Activated T-helper 1 cell treated with anti-CD3 and anti-CD28 coated beads, Interleukin-12 subunit alpha, Interleukin-12 subunit beta, Interleukin-2, Interleukin-4 antibody, amounts not matched to agents 30 ng/mL and 10 ng/mL and 1 ng/mL, durations not matched to agents 14 hours and 24 hours and 36 hours (primary cell): ENCODE measurements at places on chromosomes 6 and 20. TPM values are rescaled to one million over a fixed set of nuclear protein-coding genes. Genes with fewer than 3 reads are reported as not detected.

DNA sequence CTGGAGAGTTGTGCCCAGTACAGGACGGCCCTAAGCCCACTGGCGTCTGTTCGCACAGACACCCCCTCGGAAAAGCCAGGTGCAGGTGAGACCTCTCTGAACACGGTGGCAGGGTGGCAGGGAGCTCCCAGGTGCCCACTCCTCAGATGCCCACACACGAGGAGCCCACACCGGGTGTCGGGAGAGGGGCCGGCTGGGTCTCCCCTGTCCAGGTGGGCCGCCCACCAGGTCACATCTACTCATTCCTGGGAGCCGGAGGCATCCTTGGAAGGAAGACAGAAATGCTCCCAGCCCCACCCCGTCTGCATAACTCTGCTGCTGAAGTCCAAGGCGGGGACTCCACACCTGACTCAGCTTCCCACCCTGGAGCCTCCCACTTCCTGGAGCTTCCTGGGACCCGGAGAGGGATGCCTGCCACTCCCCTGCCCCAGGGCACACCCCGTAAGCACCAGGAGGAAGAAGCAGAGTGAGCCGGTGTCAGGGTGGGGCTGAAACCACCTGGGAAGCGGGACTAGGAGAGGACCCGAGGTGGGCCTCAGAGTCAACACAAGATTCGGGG is 2.5 kb downstream of the SRMS start:
- no peak for DNase-seq
- no peak overlapping the region for H3K4me3 ChIP-seq
- H3K27ac ChIP-seq: no peak overlapping the region
- peaks cover 8% of the 10 kb centered on the region for H3K27me3 ChIP-seq

GRCh38 chr6:75619230-75619899 is 17.7 kb downstream of the SENP6 start:
- peaks cover 27% of the 10 kb centered on the region for H3K36me3 ChIP-seq
- no peaks in the 10 kb centered on the region for H3K27me3 ChIP-seq
- DNase-seq: no peak
- no peak overlapping the region for H3K4me3 ChIP-seq
- no peak overlapping the region for H3K27ac ChIP-seq
- peaks cover 41% of the 10 kb centered on the region for H3K4me1 ChIP-seq

DNA sequence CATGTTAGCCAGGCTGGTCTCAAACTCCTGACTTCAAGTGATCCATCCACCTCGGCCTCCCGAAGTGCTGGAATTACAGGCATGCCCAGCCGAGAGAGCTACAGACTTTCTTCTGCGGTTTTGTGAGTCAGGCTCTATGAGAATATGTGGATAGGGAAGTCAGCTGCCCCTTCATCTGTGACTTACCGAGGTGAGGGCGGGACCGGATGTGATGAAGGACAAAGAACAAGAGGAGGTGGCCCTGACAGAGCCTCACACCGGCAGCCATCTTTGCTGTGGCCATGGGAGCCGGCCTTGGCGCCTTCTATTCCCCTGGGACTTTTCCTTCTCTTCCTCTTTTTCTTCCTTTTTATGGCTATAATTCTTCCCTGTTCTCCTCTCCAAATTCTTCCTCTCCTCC is 67.0 kb downstream of the IYD start:
- no peak overlapping the region for H3K4me3 ChIP-seq
- peaks cover 2% of the 10 kb centered on the region for H3K27me3 ChIP-seq
- no peak overlapping the region for H3K27ac ChIP-seq
- H3K36me3 ChIP-seq: no peaks in the 10 kb centered on the region
- H3K4me1 ChIP-seq: no peaks in the 10 kb centered on the region

The FUT9 gene
- not detected in 2 replicates for total RNA-seq

GRCh38 chr6:159969921-159970320 is 1.0 kb downstream of the IGF2R start:
- H3K4me1 ChIP-seq: peaks cover 47% of the 10 kb centered on the region
- H3K27me3 ChIP-seq: peaks cover 13% of the 10 kb centered on the region
- H3K4me3 ChIP-seq: peak overlapping the region; percentile 96
- peak; percentile 26 for DNase-seq

GRCh38 chr6:170085475-170086401 is 205.1 kb downstream of the DLL1 start:
- peaks cover 2% of the 10 kb centered on the region for H3K27me3 ChIP-seq
- no peak for DNase-seq
- H3K4me3 ChIP-seq: no peak overlapping the region
- H3K36me3 ChIP-seq: no peaks in the 10 kb centered on the region
- H3K4me1 ChIP-seq: peaks cover 49% of the 10 kb centered on the region
